ENCODE measurements at places on chromosomes 5 and 9.
A peak's percentile ranks its signal among the peaks of the same experiment; 100 is the strongest.

DNA sequence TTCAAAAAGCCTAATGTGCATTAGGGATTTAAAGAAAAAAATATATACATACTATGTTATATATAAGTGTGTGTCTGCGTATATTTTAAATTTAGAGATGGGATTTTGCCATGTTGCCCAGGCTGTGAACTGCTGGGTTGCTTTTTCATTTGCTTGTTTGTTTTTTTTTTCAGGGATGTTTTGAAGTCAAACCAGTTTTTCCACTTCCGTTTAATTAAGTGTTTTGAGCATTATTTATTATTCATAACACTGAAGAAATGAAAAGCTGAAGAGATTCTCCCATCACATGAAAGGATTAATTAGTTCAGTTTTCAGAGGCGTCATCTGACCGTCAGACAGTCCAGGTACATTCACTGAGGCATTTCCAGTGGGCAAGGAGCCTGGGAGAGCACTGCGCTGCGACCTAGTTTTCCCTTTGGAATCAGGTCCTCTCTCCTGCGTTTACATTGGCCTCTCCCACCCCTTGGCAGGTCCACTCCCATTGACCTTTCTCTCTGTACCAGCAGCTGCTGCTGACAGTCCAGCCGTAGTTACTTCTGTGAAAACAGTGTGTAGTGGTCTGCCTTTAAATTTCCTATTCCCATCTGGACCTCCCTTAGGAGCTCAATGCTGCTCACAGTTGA, 26.0 kb downstream of the ARRDC3 start:
- peak; percentile 46 for DNase-seq

DNA sequence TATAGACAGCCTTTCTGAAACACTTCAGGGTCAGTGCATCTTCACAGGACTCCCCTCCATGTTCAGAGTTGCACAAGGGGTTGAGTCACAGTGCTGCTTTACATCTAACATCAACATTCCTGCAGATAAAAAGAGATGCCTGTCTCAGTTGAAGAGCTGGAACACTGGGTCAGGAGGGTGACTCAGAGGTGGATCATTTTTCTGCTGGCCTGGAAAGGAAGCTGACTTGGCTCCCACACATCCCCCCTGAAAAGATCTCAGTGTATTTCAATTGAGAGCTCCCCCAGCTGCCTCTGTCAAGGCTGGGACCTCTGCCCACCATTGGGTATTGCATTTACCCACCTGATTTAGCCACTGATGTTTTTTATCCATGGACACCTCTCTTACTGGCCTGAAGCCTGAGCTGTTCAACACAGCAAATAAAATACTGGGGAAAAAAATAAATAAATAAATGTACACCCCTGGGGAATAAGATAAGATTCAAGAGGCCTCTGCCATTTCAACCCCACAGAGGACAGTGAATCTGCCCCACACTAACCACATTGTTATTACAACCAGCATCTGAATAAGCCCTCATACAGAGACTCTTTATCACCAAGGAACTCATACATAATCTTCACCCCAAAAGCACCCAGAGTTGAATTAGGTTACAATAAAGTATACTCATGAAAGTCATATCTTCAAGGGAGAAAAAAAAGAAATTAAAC, 716.4 kb downstream of the SEMA5A start:
- peak; percentile 46 for DNase-seq

DNA sequence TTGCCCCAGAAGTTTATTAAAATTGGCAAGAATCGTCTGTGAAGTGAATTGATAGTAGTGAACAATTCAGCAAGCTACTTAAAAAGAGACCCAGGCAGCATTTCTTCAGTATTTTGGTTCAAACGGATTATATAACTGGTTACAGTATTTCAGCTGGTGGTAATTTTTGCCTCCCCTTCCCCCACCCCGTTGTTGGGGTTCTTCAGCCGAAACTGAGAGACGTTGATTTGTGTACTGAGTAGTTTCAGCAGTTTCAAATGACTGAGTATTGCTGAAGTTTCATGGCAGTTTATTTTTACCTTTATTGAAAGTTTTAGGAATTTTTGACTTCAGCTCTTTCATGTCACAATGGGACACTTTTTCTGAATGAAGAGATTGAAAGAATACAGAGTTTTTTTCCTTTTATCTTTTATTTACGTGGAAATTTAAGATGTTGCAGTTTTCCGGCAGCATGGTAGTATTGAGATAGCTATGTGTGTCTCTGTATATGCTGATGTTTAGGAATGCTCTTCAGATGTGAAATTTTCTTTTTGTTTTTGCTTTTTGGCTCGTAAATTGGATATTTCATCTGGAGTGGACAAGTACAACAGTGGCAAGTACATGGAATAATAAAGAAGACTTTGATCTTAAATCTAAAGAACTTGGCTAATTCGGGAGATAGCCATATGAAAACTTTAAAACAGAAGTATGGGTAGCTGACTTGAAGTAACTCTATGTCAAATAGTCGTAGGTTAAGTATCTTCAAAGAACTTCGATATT, 1.9 kb downstream of the GPBP1 start:
- DNase-seq, result no peak

- DNase-seq, result no peak
Observed at GRCh38 chr5:142246258-142246657, 78.6 kb downstream of the SPRY4 start.
